NCI-H1048 (cell line): ENCODE measurements at places on chromosomes 1 and 21.

GRCh38 chr1:96509951-96510350, 211.6 kb upstream of the PTBP2 start:
- no peak for DNase-seq

DNA sequence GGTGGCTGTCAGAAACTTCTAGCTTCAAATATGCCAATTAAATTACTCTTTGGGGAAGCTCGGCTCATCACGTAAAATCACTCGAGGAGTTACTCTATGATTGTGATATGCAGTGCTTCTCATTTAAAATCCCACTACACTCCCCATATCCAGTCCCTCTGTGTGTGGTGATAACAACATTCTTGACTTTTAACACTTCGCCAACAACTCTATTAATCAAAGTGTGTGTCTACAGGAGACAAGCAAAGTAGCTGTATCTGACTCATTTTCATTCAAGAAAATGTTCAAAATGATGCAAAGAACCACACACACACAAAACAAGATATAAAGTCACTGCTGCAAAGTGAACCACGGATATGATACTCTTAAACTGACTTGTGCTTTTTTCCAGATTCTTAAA, 341.3 kb downstream of the DSCAM start:
- no peak for DNase-seq

- no peak for DNase-seq
These were observed 14.3 kb downstream of the ADAMTSL4 start for GRCh38 chr1:150563340-150564038.

GRCh38 chr1:201302163-201303152, 19.2 kb downstream of the PKP1 start:
- no peak for DNase-seq

GRCh38 chr1:73832276-73833181, 365.4 kb downstream of the LRRIQ3 start:
- DNase-seq: no peak

GRCh38 chr1:165290148-165290547, 66.4 kb downstream of the LMX1A start:
- DNase-seq: no peak
